Osteoblast (primary cell): ENCODE measurements at places on chromosomes 4 and X. TPM values are rescaled to one million over a fixed set of nuclear protein-coding genes. Genes with fewer than 3 reads are reported as not detected.

HSFX4 gene
- total RNA-seq, result not detected in 2 replicates

MGST2 gene
- total RNA-seq, result 2.4 and 6.2 TPM in 2 replicates

PAGE1 gene
- total RNA-seq, result not detected in 2 replicates

PAGE5 gene
- total RNA-seq, result not detected in 2 replicates

CLCN4 gene
- 14.1 and 16.2 TPM in 2 replicates for total RNA-seq

PQBP1 gene
- 32.9 and 33.6 TPM in 2 replicates for total RNA-seq

IQSEC2 gene
- total RNA-seq, result 10.1 and 14.7 TPM in 2 replicates

CLNK gene
- not detected in 2 replicates for total RNA-seq

CT45A5 gene
- not detected in 2 replicates for total RNA-seq

FHIP1A gene
- total RNA-seq, result 4.4 and 4.7 TPM in 2 replicates

CFAP99 gene
- under 0.01 TPM in 2 replicates for total RNA-seq

SATL1 gene
- total RNA-seq, result not detected in 2 replicates

MAGEA3 gene
- not detected in 2 replicates for total RNA-seq

USP26 gene
- not detected in 2 replicates for total RNA-seq

ABLIM2 gene
- total RNA-seq, result 0.29 and 0.36 TPM in 2 replicates

SLC38A5 gene
- 48.9 and 52.8 TPM in 2 replicates for total RNA-seq

HGFAC gene
- total RNA-seq, result not detected in 2 replicates

MGAT4D gene
- total RNA-seq, result not detected in 2 replicates

NXF3 gene
- under 0.01 and 0.36 TPM in 2 replicates for total RNA-seq

AVPR2 gene
- not detected in 2 replicates for total RNA-seq

ASMT gene
- total RNA-seq, result 0.36 TPM in 1 of 2 replicates, not detected in the other

SPARCL1 gene
- total RNA-seq, result under 0.01 TPM in 1 of 2 replicates, not detected in the other

FOXP3 gene
- not detected in 2 replicates for total RNA-seq

GLRB gene
- 27.1 and 32.4 TPM in 2 replicates for total RNA-seq

ADAMTS3 gene
- 1.2 and 2.2 TPM in 2 replicates for total RNA-seq

LPAR4 gene
- total RNA-seq, result 0.29 and 0.36 TPM in 2 replicates

CDKL2 gene
- total RNA-seq, result 0.72 and 0.88 TPM in 2 replicates
